ENCODE measurements at places on chromosomes 3 and 15. TPM values are rescaled to one million over a fixed set of nuclear protein-coding genes. Genes with fewer than 3 reads are reported as not detected.

GRCh38 chr15:99606646-99607045 is 40.9 kb downstream of the MEF2A start:
- H3K4me1 ChIP-seq = no peaks in the 10 kb centered on the region
- no peak for DNase-seq
- no peaks in the 10 kb centered on the region for H3K27me3 ChIP-seq
- H3K36me3 ChIP-seq = no peaks in the 10 kb centered on the region
- H3K4me3 ChIP-seq = no peak overlapping the region
- H3K27ac ChIP-seq = no peak overlapping the region

GRCh38 chr3:102206511-102207031 is 228.2 kb upstream of the ZPLD1 start:
- H3K36me3 ChIP-seq = no peaks in the 10 kb centered on the region
- peaks cover 9% of the 10 kb centered on the region for H3K4me1 ChIP-seq
- H3K27me3 ChIP-seq = no peaks in the 10 kb centered on the region
- peak; percentile 58 for DNase-seq
- peak overlapping the region; percentile 56 for H3K27ac ChIP-seq

- H3K27me3 ChIP-seq = no peaks in the 10 kb centered on the region
- no peaks in the 10 kb centered on the region for H3K4me1 ChIP-seq
- no peak for DNase-seq
- H3K4me3 ChIP-seq = no peak overlapping the region
Observed at GRCh38 chr3:62300617-62301016, 72.7 kb downstream of the FEZF2 start.

GRCh38 chr3:184796551-184796950 is 15.4 kb upstream of the VPS8 start:
- H3K4me3 ChIP-seq = no peak overlapping the region
- DNase-seq = no peak
- no peaks in the 10 kb centered on the region for H3K27me3 ChIP-seq
- no peaks in the 10 kb centered on the region for H3K4me1 ChIP-seq
- H3K27ac ChIP-seq = no peak overlapping the region

DNA sequence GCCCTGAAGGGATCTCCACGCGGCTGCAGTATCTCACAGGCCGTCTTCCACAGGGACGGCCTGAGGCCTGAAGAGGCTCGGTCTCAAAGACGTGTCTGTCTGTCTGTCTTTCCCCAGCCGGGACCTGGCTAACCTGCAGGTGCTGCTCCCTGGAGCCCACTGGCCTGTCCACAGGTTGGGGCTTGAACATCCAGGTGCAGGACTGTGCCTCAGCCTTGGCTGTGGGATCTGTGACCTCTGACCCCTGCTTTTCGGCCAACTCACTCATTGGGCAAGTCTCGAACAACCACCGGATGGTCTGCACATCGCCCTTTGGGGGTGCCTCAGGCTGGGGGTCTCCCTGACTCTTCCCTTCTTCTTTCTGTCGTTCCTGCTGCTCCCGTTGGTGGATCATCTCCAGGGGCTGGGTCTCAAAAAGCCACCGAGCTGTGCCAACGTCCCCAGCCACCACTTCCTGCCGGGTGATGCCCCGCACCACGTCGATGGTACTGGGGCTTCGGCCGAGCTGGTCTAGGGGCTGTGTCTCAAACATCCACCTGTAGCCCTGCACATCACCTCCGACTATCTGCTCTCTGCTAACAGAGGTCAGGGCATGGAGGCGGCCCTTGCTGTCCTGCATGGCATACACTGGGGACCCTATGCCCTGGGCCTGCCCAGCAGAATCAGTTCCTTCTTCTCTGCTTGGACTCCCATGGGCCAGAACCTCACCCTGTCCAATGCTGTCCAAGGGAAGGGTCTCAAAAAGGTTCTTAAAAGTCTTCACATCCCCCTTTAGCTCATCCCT is 4.8 kb downstream of the XIRP1 start:
- no peaks in the 10 kb centered on the region for H3K4me1 ChIP-seq

DNA sequence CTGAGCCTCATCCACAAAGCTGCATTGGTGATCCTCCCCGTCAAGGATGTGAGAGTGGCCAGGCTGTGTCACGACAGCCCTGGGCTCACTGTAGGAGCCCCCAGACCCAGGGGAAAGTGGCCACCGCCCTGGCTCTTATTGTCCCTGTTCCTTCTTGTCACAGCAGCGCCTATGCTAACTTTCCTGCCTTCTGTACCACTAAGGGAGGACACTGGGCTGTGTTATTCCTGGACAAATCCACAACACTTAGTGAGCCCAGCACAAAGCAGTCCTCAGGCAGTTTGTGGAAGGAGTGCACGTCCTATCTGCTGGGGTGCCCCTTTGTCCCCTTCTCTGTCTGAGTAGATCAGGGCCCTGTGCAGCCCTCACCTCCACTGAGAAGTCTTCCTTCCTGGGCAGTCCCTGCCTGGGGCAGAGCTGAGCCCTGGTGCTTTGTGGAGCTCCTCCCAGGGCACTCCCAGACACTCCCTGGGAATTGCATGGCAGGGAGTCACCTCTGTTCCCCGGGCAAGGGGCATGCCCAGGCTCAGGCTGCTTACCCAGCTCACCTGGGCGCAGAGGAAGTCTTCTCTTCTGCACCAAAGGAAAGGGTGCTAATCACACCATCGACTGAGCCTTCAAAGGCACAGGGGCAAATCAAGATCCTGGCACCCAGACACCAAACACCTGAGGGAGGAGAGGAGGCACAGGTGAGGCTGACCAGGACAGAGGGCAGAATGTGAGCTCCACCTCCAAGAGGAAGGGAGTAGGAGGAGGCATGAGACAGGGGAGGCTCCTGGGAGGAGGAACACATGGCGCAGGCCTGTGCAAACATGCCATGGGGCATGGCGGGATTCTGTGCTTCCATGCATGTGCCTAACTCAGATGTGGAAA is 138.7 kb downstream of the KLF13 start:
- H3K27me3 ChIP-seq = peaks cover 6% of the 10 kb centered on the region
- H3K4me1 ChIP-seq = no peaks in the 10 kb centered on the region
- H3K4me3 ChIP-seq = no peak overlapping the region
- DNase-seq = no peak

DNA sequence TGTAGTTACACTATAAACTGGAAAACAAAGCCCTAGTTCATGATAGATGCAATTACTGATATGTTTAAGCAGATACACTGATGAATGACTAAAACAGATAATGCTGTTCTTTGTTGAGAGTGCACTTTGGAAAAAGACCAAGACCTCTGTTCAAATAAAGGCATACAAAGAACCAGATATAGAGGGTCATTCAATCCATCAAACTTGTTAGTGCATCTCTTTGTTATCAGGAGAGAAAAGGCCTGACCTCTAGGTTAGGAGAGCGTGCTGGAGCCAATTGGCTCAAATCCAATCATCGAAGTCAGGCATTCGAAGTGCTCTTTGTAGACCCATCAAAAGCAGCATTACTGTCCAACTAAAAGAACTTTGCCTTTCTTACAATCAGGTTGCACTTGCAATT is 124.2 kb downstream of the TFG start:
- no peaks in the 10 kb centered on the region for H3K4me1 ChIP-seq
- no peak overlapping the region for H3K4me3 ChIP-seq
- no peaks in the 10 kb centered on the region for H3K27me3 ChIP-seq

DNA sequence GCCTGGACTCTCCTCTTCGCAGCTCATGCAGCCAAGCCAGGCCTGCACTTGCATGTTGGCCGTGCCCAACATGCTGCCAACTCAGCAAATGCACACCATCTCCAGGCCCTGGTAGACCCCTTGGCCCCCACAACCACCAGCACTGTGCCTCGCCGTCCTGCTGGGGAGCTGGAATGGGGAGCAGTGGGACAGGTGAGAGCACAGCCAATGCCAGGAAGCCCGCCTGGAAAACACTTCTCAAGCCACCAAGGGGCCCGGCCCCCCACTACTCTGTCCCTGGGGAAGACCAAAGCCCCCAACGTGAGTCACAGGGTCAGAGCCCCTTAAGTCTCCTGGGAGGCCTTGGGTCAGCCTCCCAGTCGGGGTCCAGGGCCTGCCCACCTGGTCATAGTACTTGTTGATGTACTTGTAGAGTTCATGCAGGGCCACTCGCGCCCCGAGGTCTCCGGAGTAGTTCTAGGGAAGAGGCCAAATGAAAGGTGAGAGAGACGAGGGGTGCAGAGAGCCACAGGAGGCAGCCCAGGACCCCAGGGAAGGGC is 24.5 kb downstream of the PLXNB1 start:
- H3K4me3 ChIP-seq = no peak overlapping the region
- H3K36me3 ChIP-seq = peaks cover 68% of the 10 kb centered on the region
- no peaks in the 10 kb centered on the region for H3K4me1 ChIP-seq
- H3K27me3 ChIP-seq = no peaks in the 10 kb centered on the region

- no peaks in the 10 kb centered on the region for H3K27me3 ChIP-seq
- H3K4me1 ChIP-seq = peaks cover 3% of the 10 kb centered on the region
- no peak for DNase-seq
- no peak overlapping the region for H3K27ac ChIP-seq
Observed at GRCh38 chr15:70044168-70044567, 53.5 kb downstream of the TLE3 start.

- peak; percentile 94 for DNase-seq
- H3K27ac ChIP-seq = peak overlapping the region; percentile 95
- H3K36me3 ChIP-seq = no peaks in the 10 kb centered on the region
- peaks cover 46% of the 10 kb centered on the region for H3K4me1 ChIP-seq
Observed at GRCh38 chr15:75043509-75044257, 20.3 kb downstream of the PPCDC start.

- no peaks in the 10 kb centered on the region for H3K36me3 ChIP-seq
- H3K27me3 ChIP-seq = no peaks in the 10 kb centered on the region
- no peaks in the 10 kb centered on the region for H3K4me1 ChIP-seq
- no peak overlapping the region for H3K4me3 ChIP-seq
- peak; percentile 7 for DNase-seq
- H3K27ac ChIP-seq = no peak overlapping the region
Observed at GRCh38 chr3:96843505-96844203, 29.3 kb downstream of the EPHA6 start.

DNA sequence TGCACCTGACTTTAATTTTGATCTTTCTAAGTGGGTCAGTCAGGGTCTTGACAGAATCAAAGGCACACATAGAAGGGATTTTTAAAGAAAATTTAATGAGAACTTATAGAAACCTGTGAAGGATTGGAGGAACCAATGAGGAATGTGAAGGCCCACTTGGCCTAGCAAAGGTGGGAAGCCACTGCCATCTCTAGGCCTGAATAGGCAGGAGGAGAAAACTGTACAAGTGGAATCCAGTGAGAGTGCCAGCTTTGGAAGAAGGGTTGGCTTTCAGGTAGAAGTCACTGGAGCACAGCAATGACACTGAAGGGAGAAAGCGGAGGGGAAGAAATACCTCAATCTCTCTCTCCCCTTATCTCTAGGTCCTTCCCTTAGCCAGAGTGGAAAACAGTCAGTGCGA is 380.7 kb upstream of the KCNMB2 start:
- H3K4me1 ChIP-seq = no peaks in the 10 kb centered on the region
- H3K36me3 ChIP-seq = no peaks in the 10 kb centered on the region
- H3K4me3 ChIP-seq = no peak overlapping the region
- no peak overlapping the region for H3K27ac ChIP-seq

- H3K36me3 ChIP-seq = no peaks in the 10 kb centered on the region
- H3K27me3 ChIP-seq = no peaks in the 10 kb centered on the region
- no peak overlapping the region for H3K4me3 ChIP-seq
- H3K27ac ChIP-seq = no peak overlapping the region
- no peak for DNase-seq
- H3K4me1 ChIP-seq = no peaks in the 10 kb centered on the region
Observed at GRCh38 chr3:106215047-106215446, 346.2 kb upstream of the CBLB start.

- no peaks in the 10 kb centered on the region for H3K27me3 ChIP-seq
- H3K27ac ChIP-seq = peak within 1 kb of the TSS; percentile 19
- H3K4me1 ChIP-seq = no peaks in the 10 kb centered on the region
- H3K4me3 ChIP-seq = peak within 1 kb of the TSS; percentile 49
- H3K36me3 ChIP-seq = no peaks in the 10 kb centered on the region
- peak; percentile 81 for DNase-seq
Observed at GRCh38 chr3:12796171-12797123, at the start of gene CAND2. CAND2 (plus strand) TSS chr3:12796680; CDS start chr3:12796721, 41 bp downstream.

DNA sequence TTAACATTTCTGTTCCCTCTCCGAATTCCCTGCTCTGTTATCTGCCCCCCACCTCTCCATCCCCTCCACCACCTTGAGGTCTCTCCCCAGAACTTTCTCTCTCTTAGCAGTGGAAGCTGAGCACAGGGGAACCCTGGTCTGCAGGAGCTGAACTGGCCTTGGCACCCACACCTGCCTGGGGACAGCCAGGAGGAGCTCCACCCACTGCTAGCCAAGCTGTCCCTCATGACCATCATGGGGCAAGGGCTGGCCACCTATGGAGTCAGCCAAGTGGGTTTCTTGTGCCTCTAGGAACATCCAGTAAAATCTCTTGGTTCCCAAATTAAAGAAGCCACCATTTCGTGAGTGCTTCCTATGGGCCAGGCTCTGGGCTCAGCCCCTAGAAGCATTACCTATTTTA is 276.4 kb upstream of the TLE3 start:
- H3K27ac ChIP-seq = no peak overlapping the region
- peaks cover 5% of the 10 kb centered on the region for H3K4me1 ChIP-seq
- DNase-seq = no peak
- peaks cover 4% of the 10 kb centered on the region for H3K27me3 ChIP-seq
- no peak overlapping the region for H3K4me3 ChIP-seq

DNA sequence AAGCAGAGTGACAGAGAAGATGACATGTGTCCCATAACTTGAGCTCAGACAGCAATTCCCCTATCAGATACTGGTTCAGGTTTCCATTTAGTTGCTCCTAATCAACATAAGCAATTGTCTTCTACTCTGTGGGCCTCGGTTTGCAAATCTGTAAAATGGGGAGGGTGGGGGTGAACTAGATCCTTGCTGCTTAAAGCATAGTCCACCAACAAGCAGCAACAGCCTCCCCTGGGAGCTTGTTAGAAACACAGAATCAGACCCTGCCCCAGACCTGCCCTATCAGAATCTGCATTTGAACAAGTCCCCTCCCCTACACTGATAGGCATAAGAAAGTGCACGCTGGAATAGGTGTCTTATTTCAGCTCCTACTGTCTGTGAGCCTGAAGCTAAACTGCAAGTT is 87.8 kb downstream of the CEMIP start:
- no peak overlapping the region for H3K27ac ChIP-seq
- no peaks in the 10 kb centered on the region for H3K4me1 ChIP-seq
- DNase-seq = no peak
- no peaks in the 10 kb centered on the region for H3K27me3 ChIP-seq
- H3K36me3 ChIP-seq = no peaks in the 10 kb centered on the region

DNA sequence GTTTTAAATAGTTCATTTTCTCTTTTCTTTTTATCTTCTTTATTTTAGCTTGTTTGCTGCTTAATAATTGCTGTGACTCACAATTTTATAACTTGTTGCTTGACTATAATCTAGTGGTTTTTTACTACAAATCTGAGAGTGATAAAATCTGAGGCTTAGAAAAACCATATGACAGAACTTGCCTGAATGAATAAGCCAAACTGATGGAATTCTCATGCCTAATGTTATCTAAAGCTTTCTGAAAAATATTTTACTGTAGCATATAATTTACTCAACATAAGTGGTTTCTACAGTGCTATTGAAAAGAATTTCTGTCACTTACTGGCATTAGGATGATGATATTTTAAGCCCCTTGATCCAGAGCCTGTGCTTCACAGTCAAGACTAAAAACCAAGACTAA is 175.1 kb downstream of the VGLL3 start:
- no peak for DNase-seq
- no peaks in the 10 kb centered on the region for H3K27me3 ChIP-seq
- H3K27ac ChIP-seq = no peak overlapping the region
- H3K4me3 ChIP-seq = no peak overlapping the region
- H3K36me3 ChIP-seq = no peaks in the 10 kb centered on the region
- H3K4me1 ChIP-seq = no peaks in the 10 kb centered on the region

GRCh38 chr3:194130188-194130587 is 5.8 kb upstream of the HES1 start:
- no peak overlapping the region for H3K4me3 ChIP-seq
- no peak overlapping the region for H3K27ac ChIP-seq
- DNase-seq = no peak
- peaks cover 11% of the 10 kb centered on the region for H3K4me1 ChIP-seq

SH2D7 gene
- polyA plus RNA-seq = 0.53 TPM

IMPDH2 gene
- 321 TPM for polyA plus RNA-seq

BTLA gene
- polyA plus RNA-seq = 0.82 TPM

SPINK8 gene
- polyA plus RNA-seq = not detected

PLCL2 gene
- polyA plus RNA-seq = 11.7 TPM

POPDC2 gene
- 4.6 TPM for polyA plus RNA-seq

ADAMTSL3 gene
- polyA plus RNA-seq = 17.6 TPM
